ENCODE measurements at places on chromosomes 7 and 10.

GRCh38 chr10:8456386-8456785 is 401.9 kb downstream of the GATA3 start:
- DNase-seq, result no peak

DNA sequence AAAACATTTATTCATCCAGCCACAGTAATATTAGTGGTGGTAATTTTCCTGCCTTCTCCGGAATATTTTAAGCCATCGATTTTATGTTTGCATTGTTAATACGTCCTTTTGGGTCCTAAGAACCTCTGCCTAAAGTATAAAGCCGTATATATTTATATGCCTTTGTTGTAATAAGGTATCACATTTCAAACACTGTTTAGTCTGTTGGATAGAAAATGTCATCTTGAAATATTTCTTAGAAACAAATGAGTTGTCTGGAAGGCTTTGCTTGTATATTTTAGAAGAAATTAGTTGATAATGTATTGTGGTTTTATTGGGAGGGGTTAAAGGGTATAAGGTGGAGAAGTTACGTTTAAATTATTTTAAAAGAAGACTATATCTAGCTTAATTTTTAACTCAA is 11.1 kb downstream of the PRPF18 start:
- DNase-seq, result no peak

DNA sequence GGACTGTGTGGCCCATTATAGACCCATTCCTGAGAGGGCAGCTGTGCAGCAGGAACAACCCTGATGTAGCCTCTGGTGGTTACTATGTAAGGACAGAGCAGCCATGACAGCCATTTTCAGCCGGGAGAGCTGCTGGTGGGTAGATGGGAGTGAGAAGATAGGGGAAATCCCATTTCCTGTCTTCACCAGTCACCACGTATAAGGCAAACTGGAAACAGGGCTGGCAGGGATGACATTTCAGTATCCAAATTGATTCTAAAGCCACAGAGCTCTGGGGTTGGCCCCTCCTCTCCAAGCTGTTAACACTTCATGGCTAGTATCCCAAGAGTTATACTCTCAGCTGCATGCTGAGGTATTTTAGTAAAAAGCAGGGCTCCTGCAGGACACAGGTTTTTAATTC is 15.2 kb upstream of the FZD1 start:
- DNase-seq, result no peak

GRCh38 chr7:89133357-89133756 is 337.8 kb upstream of the TEX47 start:
- DNase-seq, result no peak

DNA sequence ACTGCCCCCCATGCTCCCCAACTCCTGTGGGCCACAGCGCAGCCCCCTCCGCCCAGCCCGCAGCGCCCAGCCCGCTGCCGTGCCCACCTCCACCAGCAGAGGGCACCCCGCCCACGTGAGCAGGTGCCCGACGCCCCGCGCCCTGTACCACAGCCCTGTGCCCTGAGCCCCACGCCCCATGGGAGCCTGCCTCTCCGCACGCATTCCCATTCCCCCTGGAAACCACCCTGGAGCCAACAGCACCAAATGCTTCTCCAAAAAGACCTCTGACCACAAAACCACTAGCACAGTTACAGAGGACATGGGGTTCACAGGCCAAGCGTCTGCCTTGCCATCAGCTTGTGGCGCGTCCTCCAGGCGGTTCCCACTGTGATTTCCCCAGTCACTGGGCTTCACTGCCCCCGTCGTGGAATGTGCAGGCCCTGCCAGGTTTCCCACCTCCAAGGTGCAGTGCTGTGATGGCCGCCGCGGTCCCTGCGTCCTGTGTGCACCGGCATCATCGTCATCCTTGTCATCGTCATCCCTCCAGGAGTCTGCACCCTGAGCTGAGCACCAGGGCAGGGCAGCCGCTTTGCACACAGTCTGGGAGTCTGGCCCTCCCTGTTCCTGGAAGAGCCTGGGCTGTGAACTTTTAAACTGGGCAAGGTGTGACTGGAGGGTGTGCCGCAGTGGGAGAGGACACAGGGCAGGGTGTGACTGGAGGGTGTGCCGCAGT is 61.7 kb downstream of the PWWP2B start:
- peak; percentile 64 for DNase-seq

DNA sequence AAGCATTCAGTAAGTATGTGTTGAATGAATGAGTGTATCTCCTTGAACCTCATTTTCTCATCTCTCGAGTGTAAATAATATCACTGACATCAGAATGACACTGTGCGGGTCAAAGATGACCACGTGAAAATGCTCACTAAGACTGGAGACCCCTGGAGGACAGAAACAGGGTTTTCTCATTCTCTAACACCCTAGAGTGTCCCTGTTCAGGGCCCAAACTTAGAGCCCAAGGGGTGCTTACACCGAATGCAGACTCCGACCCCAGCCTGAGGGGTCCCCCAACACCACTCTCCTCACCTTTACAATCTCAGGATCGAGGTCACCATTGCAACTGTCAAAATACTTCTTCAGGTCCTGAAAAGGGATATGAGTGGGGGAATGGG is 1.4 kb downstream of the CDK5 start:
- no peak for DNase-seq

Data from stimulated activated CD4-positive, alpha-beta T cell treated with anti-CD3 and anti-CD28 coated beads, Interleukin-1b, Interleukin-23, amount 100 ng/mL, for 1 hour (primary cell).